IMR-90 (cell line): ENCODE measurements at places on chromosomes 5 and 9. TPM values are rescaled to one million over a fixed set of nuclear protein-coding genes. Genes with fewer than 3 reads are reported as not detected.

DNA sequence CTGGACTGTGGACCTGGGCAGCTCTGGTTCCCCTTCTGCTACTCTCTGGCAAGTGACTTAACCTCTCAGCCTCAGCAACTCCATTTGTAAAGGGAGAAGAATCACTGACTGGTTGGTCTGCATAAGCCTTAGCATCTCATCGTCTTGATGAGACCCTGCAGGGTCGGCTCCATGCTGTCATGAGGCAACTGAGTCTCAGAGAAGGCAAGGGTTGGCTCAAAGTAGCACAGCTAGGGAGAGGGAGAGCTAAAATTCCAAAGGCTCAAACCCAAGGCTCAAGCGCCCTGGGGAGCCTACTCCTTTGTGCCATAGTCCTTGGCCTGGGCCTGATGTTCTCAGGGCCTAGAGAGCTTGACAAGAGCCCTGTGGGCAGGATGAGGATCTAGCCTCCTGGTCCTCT is 4.5 kb downstream of the FGFR4 start:
- DNase-seq, result no peak

- no peak for DNase-seq
These were observed 151.4 kb upstream of the RETREG1 start for GRCh38 chr5:16768184-16768583.

DNA sequence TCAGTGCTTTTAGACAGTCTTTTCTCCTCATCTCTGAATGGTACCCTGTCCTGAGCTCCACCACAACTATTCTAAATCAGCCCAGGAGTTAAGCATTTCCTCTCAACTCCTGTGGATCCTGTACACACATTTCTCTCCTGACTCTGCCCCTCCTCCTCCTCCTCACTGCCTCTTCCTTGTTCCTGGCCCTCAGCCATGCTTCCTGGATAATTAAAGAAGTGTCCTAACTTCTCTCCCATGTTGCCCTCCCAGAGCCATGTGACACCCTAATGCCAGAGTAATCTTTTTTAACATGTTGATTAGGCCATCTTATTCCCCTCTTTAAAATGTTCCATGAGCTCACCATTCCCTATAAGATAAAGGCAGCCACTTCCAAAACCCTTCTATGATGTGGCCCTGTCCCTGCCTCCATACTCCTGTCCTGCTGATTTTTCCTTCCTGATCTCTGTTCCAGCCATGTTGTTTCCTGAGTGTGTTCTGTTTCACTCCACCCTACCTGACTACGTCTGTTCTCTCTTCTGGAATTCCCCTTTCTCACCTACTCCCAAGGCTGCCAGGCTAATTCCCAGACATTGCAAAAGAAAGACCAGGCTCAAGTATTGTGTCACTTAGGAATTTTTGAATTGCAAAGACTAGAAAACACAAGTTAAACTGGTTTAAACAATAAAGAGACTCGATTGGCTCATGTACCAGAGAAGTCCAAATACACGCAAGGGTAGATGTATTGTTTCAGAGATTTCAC is 295.2 kb downstream of the MAST4 start:
- peak; percentile 43 for DNase-seq

- DNase-seq, result no peak
These were observed 24.5 kb upstream of the FCN1 start for GRCh38 chr9:134942011-134942787.

DNA sequence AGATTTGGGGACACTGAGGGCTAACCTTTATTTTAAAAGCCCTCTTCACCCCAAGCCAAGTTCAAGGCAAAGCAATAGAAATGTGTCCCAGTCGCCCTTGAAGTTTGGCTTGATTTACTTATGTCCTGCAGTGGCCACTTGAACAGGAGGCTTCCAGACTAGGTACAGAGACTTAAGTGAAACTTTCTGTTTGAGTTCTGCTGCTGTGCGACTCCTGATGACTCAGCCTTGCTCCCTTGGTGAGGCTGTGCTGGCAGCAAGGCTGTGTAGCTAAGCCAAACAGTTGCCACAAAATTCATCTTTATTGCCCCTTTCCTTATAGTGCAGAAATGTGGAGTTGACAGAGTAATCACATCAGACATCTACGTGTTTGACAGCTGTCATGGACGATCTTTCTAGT is 68.8 kb upstream of the NTRK2 start:
- DNase-seq, result no peak

GMCL2 gene
- total RNA-seq, result not detected in 2 replicates

TMEM215 gene
- total RNA-seq, result not detected in 2 replicates

INSL4 gene
- total RNA-seq, result not detected in 2 replicates

GRCh38 chr5:152285764-152286163 is 119.3 kb downstream of the NMUR2 start:
- no peak for DNase-seq
